ENCODE measurements at places on chromosomes 12 and 14.
A peak's percentile ranks its signal among the peaks of the same experiment; 100 is the strongest.

- no peak for DNase-seq
Measured at GRCh38 chr12:23169012-23169695, 544.2 kb downstream of the ETNK1 start.

DNA sequence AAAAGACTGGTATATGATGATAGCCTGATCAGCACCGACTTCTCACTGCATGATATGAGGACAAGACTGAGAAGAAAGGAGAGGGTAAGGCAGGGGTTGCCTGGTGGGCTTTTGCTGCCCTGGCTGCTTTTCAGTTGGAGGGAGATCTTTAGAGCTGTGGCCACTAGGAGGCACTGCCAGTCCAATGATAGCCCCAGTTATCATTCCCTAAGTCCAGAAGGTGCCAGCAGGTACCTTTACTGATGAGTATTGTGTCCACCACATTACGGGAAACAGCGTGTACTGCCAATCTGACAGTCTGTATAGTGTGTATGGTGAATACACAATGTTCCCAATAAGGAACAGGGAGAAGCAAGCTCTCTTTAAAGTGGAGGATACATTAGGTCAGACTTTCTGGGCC is 55.8 kb upstream of the CCDC175 start:
- no peak for DNase-seq

GRCh38 chr12:56565510-56566101 is 44.0 kb downstream of the RBMS2 start:
- DNase-seq, result no peak

GRCh38 chr14:105096206-105096875 is 31.1 kb upstream of the GPR132 start:
- DNase-seq, result no peak

GRCh38 chr12:106883426-106883825 is 72.3 kb upstream of the TMEM263 start:
- DNase-seq, result no peak

- DNase-seq, result no peak
Measured at GRCh38 chr12:101108130-101108529, 101.9 kb downstream of the SLC5A8 start.

DNA sequence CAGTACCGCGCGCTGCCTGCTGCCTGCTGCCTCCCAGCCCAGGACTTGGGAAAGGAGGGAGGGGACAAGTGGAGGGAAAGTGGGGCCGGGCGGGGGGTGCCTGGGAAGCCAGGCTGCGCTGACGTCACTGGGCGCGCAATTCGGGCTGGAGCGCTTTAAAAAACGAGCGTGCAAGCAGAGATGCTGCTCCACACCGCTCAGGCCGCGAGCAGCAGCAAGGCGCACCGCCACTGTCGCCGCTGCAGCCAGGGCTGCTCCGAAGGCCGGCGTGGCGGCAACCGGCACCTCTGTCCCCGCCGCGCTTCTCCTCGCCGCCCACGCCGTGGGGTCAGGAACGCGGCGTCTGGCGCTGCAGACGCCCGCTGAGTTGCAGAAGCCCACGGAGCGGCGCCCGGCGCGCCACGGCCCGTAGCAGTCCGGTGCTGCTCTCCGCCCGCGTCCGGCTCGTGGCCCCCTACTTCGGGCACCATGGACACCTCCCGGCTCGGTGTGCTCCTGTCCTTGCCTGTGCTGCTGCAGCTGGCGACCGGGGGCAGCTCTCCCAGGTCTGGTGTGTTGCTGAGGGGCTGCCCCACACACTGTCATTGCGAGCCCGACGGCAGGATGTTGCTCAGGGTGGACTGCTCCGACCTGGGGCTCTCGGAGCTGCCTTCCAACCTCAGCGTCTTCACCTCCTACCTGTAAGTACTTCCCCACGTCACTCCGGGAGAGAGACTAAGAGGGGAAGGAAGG is at the start of gene LGR5:
LGR5 (plus strand) TSS at position 186 of the 732 bp plus-strand sequence; CDS start at position 469, 283 bp downstream.
- DNase-seq, result peak; percentile 43

- DNase-seq, result no peak
Measured at GRCh38 chr12:109704371-109705098, 9.1 kb upstream of the FAM222A start.

DNA sequence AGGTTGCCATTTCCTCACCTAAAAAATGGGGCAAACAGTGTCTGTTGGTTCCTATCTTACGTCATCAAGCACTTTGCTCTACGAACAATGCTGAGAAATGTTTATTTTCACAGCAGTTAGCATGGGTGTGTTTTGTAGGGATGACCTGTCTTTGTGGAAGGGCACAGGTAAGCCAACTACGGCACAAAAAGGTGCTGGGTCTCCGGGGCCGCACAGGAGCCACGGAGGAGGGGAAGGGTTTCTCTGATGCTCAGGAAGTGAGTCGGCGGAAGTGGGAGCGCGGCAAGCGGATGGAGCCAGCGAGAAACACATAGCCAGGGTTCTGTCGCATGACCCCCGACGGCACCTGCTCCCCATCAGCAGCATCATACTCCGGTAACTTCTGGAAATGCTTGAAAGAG is 65.6 kb upstream of the TCL1B start:
- DNase-seq, result no peak

DNA sequence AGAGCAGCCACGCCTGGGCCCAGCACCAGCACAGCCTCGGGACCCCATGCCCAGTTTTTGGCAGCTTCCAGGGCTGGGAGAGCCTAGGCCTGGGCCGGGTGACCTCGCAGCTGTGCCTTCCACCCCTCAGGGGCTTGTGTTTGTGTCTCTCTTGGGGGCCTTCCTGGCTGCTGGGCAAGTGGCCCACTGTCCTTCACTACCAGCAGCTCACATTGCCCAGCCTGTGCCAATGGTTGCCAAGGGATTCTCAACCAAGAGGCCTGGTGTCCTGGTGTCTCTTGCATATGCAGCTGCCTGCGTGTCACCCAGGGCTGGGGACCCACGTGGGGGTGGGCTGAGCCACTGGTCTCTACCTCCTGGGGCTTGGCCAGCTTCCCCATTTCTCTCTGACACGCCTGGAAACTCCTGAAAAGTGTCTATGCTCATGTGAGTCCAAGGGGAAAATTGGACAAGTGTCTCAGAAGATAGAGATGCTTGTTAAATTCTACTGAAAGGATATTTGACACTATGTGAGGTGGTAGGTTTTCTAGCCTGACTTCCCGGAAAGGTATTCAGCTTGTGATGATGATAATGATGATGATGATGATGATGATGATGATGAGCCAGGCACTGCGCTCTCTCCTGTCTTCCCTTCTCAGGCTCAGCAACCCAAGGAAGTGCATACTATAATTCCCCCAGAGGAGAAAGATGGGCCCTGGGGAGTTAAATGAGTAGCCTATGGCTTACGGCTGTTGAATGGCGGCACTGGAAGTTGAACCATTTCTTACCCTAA is 48.8 kb upstream of the ESRRB start:
- no peak for DNase-seq

DNA sequence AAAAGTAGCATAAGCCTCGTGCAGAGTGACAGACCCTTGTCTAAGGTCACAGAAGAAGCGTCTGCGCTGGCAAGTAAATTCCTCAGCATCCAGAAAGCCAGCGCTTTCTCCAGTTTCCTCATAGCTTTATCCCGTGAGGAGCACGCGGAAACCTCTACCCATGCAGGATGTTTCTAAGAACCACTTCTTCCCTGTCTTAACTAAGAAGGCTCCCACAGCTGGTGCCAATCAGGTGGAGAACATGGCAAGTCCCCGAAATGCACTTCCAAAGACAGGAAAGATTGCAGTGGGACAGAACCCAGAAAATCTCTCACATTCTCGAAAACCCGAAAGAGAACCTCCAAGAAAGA is 968 bp upstream of the ARID4A start:
- DNase-seq, result no peak

DNA sequence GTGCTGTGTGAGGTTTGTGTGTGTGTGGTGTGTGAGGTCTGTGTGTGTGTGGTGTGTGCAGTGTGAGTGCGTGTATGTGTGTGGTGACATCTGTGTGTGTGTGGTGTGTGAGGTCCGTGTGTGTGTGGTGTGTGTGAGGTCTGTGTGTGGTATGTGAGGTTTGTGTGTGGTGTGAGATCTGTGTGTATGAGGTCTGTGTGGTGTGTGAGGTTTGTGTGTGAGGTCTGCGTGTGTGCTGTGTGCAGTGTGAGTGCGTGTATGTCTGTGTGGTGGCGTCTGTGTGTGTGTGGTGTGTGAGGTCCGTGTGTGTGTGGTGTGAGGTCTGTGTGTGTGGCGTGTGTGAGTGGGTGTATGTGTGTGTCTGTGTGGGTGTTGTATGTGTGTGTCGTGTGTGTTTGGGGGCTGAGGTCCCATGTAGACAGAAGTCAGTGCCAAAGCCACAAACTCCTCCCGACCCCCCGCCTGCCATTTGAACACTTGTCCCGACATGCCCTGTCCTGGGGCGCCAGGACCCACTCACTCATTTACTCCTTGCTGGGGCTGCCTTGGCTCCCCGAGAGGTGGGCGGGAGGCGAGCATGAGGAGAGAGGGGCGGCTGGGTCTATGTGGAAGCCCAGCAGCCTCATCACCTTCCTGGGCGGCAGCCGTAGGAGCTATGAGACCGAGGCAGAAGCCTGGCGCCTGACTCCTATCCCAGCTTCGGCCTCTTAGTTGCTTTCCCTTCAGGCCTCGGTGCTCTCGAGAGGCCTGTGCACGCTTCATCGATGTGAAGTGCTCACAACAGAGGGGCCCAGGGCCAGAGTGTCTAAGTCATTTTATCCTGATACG is 20.5 kb downstream of the RILPL1 start:
- no peak for DNase-seq

DNA sequence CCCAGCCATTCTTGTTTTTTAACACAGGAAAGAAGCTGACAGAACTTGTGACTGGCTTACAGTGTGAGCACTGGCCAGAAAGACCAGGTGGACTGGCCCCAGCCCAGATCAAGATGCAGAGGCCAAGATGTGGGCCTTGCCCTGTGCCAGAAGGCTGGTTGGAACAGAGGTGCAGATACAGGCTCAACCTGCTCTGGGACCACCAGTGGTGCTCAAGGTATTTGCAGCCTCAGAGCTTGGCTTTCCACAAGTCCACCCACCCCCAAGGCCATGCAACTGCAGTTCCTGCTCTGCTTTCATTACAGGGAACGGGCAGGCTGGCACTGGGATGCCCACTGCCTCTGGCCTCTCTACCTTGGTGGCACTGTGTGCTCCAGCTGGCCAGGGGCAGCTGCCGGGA is 23.3 kb downstream of the ZFC3H1 start:
- DNase-seq, result no peak

- no peak for DNase-seq
Measured at GRCh38 chr14:58899317-58899713, 261.6 kb downstream of the DACT1 start.

GRCh38 chr12:90062799-90063198 is 354.2 kb upstream of the ATP2B1 start:
- DNase-seq, result no peak

DNA sequence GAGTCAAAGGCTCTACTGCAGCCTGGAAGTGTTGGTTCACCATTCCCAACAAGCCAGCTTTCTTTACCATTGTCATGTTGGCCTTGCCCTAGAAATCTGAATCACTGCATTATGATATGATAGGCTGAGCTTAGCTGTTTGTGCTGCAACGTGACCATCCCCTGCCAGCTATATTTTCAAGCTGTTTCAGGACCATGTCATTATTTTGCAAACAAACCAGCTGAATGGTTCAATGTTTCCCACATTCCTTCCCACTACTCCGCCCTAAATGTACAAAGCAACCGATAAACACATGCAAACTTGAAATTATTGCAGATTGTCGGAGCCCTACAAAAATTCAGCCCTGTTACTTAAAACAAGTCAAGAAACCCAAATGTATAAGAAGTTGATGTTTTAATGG is 136.1 kb downstream of the KICS2 start:
- no peak for DNase-seq

GRCh38 chr14:86020841-86021240 is 490.9 kb downstream of the FLRT2 start:
- no peak for DNase-seq

- DNase-seq, result no peak
Measured at GRCh38 chr12:13580206-13580605, 383.7 kb downstream of the EMP1 start.

DNA sequence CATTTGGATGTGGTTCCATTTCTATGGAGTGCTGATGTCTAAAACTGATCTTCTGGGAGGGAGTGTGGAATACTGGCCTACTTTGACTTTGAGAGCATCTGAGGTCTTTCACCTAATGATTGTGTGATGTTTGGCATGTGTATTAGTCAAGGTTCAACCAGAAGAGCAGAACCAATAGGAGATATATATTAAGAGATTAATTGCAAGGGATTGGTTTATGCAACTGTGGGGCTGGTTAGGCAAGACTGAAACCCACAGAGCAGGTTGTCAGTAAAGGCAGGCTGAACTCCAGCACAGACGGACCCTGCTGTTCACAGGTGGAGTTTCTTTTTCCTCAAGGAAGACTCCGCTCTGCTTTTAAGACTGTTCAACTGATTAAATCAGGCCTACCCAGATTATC is 11.6 kb downstream of the BMAL2 start:
- no peak for DNase-seq

DNA sequence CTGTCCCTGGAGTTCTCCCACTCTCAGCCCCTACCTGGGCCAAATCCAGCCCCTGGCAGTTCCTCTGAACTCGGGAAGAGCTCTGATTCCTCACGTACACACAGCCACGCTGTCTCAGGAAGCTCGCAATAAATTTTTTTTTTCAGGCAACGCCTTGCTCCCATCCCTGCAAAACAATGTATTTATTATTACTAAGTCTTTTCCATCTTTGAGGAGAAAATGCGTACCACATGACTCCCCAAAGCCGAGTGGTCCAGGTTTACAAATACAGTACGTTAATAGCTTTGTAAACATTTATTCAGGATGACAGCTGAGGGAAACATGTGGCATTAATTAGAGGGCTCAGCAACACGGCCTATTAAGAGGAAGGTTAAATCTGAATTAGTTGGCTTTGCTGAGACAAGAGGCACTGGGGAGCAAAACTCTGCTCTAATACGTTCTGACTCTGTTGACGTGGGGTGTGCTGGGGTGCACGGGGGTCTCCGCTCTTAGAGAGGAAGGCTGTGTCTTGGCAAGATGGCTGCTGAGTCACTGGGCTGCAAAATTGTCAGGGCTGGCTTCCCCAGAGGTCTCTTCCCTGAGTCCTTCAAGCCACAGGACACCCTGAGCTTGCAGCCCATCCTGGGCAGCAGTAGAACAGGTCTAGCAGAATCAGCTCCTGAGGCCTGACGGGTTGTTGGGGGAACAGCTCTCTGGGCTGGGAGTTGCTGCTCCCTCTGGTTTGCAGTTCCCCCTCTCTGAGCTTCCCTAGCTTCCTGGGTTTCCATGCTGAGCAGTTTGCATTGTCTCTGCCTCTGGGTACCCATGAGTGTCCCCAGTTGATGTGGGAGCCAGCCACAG is 185.2 kb upstream of the TBX3 start:
- no peak for DNase-seq

Data from activated naive CD8-positive, alpha-beta T cell treated with anti-CD3 and anti-CD28 coated beads, Interleukin-2, amount 10 ng/mL, durations not matched to agents 7 days and 5 days (primary cell).